ENCODE measurements at places on chromosomes 7 and 10.
A peak's percentile ranks its signal among the peaks of the same experiment; 100 is the strongest.

DNA sequence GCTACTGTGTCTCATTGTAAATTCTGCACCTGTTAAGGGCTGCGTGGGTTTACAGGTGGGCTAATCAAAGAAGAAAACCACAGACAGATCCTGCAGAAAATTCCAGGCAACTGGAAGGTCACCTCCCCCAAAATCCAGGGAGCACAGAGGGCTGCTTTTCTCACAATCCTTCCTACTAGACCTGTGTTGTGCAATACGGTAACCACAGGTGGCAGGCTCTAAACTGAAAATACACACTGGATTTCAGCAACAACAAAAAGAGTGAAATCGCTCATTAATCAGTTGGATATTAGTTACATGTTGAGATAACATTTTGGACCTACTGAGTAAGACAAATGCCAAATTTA, 83.2 kb downstream of the SLC16A9 start:
- H3K4me1 ChIP-seq: peaks cover 5% of the 10 kb centered on the region
- ATAC-seq: no peak
- H3K4me3 ChIP-seq: no peak overlapping the region
- no peak overlapping the region for H3K27ac ChIP-seq
- H3K27me3 ChIP-seq: no peaks in the 10 kb centered on the region
- no peaks in the 10 kb centered on the region for H3K36me3 ChIP-seq

- no peak overlapping the region for H3K4me3 ChIP-seq
- peaks cover 69% of the 10 kb centered on the region for H3K4me1 ChIP-seq
- H3K27me3 ChIP-seq: no peaks in the 10 kb centered on the region
- no peak for ATAC-seq
Observed at GRCh38 chr7:77542409-77542808, 5.3 kb downstream of the PTPN12 start.

DNA sequence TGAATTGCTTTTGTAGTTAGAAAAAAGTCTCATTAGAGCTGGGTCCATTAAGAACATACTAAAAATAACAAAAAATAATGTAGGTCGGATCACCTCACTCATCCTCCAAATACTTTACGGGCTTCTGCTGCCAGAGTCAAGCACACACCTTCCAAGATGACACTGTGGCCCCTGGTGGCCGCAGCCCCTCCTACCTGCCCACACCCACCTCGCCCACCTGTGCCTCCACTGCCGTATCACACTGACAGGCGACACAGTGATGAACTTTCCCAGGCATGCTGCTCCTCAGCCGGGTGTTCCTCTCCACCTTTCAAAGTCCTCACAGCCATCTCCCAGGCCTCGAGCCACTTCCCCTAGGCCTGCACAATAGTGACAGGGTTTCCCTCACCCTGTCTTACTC, 60.9 kb downstream of the STK17A start:
- no peak for ATAC-seq
- no peak overlapping the region for H3K4me3 ChIP-seq
- peaks cover 78% of the 10 kb centered on the region for H3K4me1 ChIP-seq
- H3K36me3 ChIP-seq: peaks cover 74% of the 10 kb centered on the region

GRCh38 chr10:119408072-119408471, 134.4 kb downstream of the RGS10 start:
- ATAC-seq: no peak
- peaks cover 6% of the 10 kb centered on the region for H3K36me3 ChIP-seq
- H3K27me3 ChIP-seq: no peaks in the 10 kb centered on the region
- no peak overlapping the region for H3K4me3 ChIP-seq
- H3K4me1 ChIP-seq: peaks cover 25% of the 10 kb centered on the region
- no peak overlapping the region for H3K27ac ChIP-seq

DNA sequence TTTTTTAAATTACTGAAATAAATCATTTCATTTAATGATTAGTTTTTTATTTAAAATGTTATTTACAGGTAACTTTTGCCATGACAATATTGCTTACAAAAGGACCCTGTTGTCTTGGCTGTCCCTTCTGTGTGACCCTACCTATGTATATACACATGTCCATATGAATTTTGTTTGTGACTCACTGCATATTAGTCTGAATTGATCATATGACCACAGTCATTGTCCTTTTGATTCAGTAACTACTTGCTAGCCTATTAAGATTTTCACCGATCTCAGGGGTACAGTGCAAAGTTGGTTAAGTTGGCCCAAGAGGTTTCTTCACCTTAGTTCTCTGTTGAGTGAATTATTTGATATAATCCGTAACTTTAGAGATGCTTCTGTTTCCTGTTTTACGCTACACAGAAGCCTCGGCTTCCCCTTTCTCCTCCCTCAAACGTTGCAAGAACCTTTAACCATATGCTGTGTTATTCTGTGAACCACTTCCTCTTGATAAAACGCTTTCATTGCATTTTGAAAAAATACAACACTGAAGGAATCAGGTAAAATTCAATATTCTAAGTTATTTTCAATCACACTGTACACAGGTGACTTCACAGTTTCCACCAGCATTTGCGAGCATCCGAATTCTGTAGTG, 43.9 kb downstream of the APBB1IP start:
- H3K4me1 ChIP-seq: peaks cover 74% of the 10 kb centered on the region
- H3K27ac ChIP-seq: peak overlapping the region; percentile 80
- peaks cover 36% of the 10 kb centered on the region for H3K36me3 ChIP-seq
- no peaks in the 10 kb centered on the region for H3K27me3 ChIP-seq
- H3K4me3 ChIP-seq: peak overlapping the region; percentile 61

- H3K27me3 ChIP-seq: no peaks in the 10 kb centered on the region
- H3K4me1 ChIP-seq: no peaks in the 10 kb centered on the region
- H3K4me3 ChIP-seq: no peak overlapping the region
- no peaks in the 10 kb centered on the region for H3K36me3 ChIP-seq
- no peak overlapping the region for H3K27ac ChIP-seq
Observed at GRCh38 chr7:93933156-93933555, 11.6 kb downstream of the GNG11 start.

DNA sequence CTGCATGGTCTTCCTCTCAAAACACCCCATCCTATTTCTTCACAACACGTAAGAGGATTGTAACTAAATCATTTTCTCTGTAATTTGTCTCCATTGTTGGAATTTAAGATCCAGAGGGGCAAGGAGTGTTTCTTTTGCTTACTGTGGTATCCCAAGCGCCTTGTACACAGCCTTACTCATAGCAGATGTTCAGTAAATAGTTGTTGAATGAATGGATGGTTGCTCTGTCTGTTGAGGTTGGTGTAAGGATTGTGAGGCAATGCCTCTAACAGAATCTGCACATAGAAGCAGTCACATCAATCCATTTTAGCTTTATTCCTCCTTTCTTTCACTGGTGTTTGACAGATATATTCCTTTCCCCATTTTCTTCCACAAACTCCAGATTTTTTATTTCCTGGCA, 90.1 kb downstream of the ZNF365 start:
- H3K36me3 ChIP-seq: no peaks in the 10 kb centered on the region
- no peaks in the 10 kb centered on the region for H3K4me1 ChIP-seq
- no peak for ATAC-seq
- H3K27me3 ChIP-seq: no peaks in the 10 kb centered on the region
- no peak overlapping the region for H3K4me3 ChIP-seq

DNA sequence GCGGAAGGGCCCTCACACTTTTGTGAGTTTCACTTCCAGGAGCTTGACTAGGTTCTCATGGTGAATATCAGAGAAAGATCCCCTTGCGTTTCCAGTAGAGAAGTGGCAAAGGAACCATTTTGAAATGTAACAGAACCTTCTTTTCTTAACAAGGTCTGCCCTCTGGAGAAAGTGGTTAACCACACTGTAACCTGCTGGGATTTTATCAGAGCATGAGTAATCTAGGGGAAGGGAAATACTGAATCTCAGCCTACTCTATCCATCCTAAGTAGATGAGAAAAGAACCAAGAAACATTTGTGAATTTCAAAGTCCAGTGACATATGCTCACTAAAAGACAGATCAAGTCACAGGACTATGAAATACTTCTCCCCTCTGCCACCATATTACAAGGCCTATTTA, 235.5 kb downstream of the ZEB1 start:
- no peak overlapping the region for H3K4me3 ChIP-seq
- ATAC-seq: no peak
- peaks cover 6% of the 10 kb centered on the region for H3K36me3 ChIP-seq
- no peaks in the 10 kb centered on the region for H3K27me3 ChIP-seq
- H3K27ac ChIP-seq: no peak overlapping the region
- H3K4me1 ChIP-seq: no peaks in the 10 kb centered on the region

DNA sequence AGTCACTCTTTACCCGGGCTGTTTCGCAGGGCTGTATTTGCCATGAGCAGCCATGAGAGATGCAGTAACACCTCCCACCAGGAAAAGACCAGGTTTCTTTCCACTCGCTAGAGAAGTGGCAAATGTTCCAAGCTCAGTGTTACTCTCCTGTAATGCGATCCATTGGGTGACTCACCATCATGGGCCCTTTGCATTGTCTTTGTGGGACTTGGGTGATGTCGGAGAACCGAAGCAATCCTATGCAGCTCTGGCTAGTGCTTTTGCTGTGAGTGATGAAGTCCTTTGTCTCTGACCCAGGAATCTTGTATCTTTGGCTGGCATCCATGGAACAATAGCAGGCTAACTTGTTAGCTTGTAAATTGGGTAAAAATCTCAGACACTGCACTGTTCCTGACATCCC, 40.0 kb downstream of the GHRHR start:
- H3K4me3 ChIP-seq: no peak overlapping the region
- ATAC-seq: no peak
- H3K4me1 ChIP-seq: no peaks in the 10 kb centered on the region

DNA sequence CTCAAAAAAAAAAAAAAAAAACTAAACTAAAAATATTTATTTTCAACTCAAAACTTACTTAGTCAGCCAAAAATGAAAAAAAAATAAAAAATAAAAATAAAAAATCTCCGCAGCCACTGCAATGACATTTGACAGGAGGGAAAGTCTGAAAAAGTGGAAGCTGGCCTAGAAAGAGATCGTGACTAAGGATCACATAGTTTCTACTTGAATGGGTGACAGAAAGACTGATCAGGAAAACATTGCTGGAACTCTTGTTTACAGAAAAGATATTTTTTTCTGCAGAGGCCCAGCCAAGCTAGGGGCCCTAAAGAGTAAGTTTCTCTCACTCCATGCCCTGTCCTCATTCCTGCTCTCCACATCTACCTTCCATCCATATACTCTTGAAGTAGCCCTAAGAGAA, 92.8 kb upstream of the KCND2 start:
- H3K4me1 ChIP-seq: no peaks in the 10 kb centered on the region
- H3K36me3 ChIP-seq: no peaks in the 10 kb centered on the region
- H3K27ac ChIP-seq: no peak overlapping the region
- H3K27me3 ChIP-seq: no peaks in the 10 kb centered on the region
- H3K4me3 ChIP-seq: no peak overlapping the region
- ATAC-seq: no peak

DNA sequence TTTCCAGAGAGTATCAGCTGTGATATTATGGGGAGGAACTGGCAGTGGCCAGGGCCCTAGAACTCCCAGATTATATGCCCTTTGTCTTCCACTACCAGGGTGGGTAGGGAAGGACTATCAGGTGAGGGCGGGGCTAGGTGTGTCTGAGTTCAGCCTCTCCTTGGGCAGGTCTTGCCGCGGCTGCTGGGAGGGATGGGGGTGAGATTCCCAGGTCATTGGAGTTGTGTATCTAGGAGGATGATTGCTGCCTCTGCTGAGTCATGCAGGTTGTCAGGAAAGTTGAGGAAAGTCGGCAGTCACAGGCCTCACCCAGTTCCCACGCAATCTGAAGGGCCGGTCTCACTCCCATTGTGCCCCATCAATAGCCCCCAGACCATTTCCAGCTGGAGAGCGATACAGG, 185.2 kb downstream of the DKK1 start:
- H3K4me1 ChIP-seq: no peaks in the 10 kb centered on the region
- H3K27ac ChIP-seq: no peak overlapping the region
- no peak for ATAC-seq
- no peak overlapping the region for H3K4me3 ChIP-seq
- no peaks in the 10 kb centered on the region for H3K36me3 ChIP-seq
- H3K27me3 ChIP-seq: no peaks in the 10 kb centered on the region

- H3K27ac ChIP-seq: no peak overlapping the region
- peak; percentile 32 for ATAC-seq
- H3K27me3 ChIP-seq: no peaks in the 10 kb centered on the region
- no peaks in the 10 kb centered on the region for H3K36me3 ChIP-seq
- peak overlapping the region; percentile 22 for H3K4me3 ChIP-seq
Observed at GRCh38 chr10:3803927-3804741, 19.1 kb upstream of the KLF6 start.

- H3K4me1 ChIP-seq: no peaks in the 10 kb centered on the region
- no peak for ATAC-seq
- H3K36me3 ChIP-seq: no peaks in the 10 kb centered on the region
- H3K27ac ChIP-seq: no peak overlapping the region
Observed at GRCh38 chr7:144408121-144408520, 4.6 kb upstream of the NOBOX start.

DNA sequence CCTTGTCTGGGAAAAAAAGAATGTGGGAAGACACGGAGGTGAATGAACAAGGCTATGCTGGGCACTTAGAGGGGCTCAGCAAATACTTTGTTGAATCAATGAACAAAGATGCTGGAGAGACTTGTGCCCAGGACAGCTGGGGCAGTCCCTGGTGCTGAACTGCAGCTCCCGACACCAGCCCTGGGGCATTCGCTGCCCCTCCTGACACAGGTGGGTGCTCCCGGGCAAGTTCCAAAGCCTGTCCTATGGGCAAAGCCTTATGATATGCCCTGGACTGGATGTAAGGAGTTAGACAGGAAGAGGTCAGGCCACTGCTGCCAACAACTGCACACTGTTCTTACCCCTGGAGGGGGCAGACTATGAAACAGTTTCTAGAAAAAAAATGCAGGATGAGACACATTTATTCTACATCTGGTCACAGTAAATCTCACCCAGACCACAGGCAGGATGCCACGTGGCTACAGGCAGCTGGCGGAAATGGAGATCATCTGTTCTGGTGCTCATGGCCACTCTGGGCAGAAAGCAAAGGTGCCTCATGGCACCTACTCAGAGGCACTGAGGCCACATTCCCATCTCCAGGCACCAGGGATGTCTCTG, 21.9 kb upstream of the FRAT2 start:
- no peaks in the 10 kb centered on the region for H3K27me3 ChIP-seq
- no peak overlapping the region for H3K27ac ChIP-seq
- H3K4me3 ChIP-seq: no peak overlapping the region

DNA sequence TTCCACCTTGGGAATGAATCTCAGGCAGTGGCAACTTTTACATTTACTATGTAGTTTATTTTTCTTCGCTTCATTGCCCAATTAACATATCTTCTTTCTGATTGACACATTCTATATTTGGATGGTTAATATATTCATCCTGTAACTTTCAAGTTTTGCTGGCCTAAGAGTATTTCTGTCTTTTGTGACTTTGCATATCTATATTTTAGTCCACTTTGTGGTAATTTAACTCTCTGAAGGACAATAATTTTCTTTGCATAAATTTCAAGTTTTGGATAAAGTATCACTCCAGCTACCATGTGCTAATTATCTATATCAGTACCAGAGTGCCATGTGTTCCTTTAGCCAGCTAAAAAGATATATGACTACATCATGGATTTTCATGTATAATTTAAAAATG, 151.5 kb upstream of the KAT6B start:
- no peak overlapping the region for H3K4me3 ChIP-seq
- H3K27ac ChIP-seq: no peak overlapping the region
- peaks cover 22% of the 10 kb centered on the region for H3K4me1 ChIP-seq
- peaks cover 50% of the 10 kb centered on the region for H3K36me3 ChIP-seq
- ATAC-seq: no peak

GRCh38 chr10:122468307-122468925, 7.1 kb downstream of the HTRA1 start:
- no peak overlapping the region for H3K4me3 ChIP-seq
- H3K4me1 ChIP-seq: no peaks in the 10 kb centered on the region
- ATAC-seq: no peak

Measured in stimulated activated memory B cell treated with anti-CD40 and anti-IgM and Interleukin-4, amounts not matched to agents 10 μg/mL and 1 μg/mL and 100 μg/mL, for 72 hours (primary cell).